ENCODE measurements at places on chromosomes 2 and 18. TPM values are rescaled to one million over a fixed set of nuclear protein-coding genes. Genes with fewer than 3 reads are reported as not detected.

Gene SLC40A1
- total RNA-seq: 5.7 TPM

Gene MYO5B
- total RNA-seq: 1.4 TPM

Gene ELOA2
- not detected for total RNA-seq

Gene ABCG8
- not detected for total RNA-seq

Gene UGT1A5
- total RNA-seq: not detected

Gene SERTAD2
- total RNA-seq: 12.0 TPM

Gene IL36B
- total RNA-seq: not detected

Gene SNTG2
- total RNA-seq: not detected

Gene TNFAIP6
- not detected for total RNA-seq

Gene ZNF521
- total RNA-seq: 166 TPM

Gene RHBDD1
- 16.1 TPM for total RNA-seq

Gene HNMT
- 13.4 TPM for total RNA-seq

Gene SERPINE2
- 8.8 TPM for total RNA-seq

Gene FSHR
- not detected for total RNA-seq

Gene LONRF2
- total RNA-seq: not detected

Gene ANKRD29
- total RNA-seq: 2.6 TPM

Gene SPATA3
- total RNA-seq: not detected

Gene ERFE
- 1.2 TPM for total RNA-seq

Gene APOB
- total RNA-seq: 0.25 TPM

Data from endothelial cell of umbilical vein (primary cell).